Breast epithelium (tissue), 4 donors: ENCODE measurements at places on chromosomes 11 and 22. TPM values are rescaled to one million over a fixed set of nuclear protein-coding genes. Genes with fewer than 3 reads are reported as not detected.

- DNase-seq: no peak
These were observed 14.9 kb downstream of the CLMP start for GRCh38 chr11:123180166-123180565.

GRCh38 chr22:17228725-17229126, 9.5 kb upstream of the ADA2 start:
- no peak for DNase-seq

DNA sequence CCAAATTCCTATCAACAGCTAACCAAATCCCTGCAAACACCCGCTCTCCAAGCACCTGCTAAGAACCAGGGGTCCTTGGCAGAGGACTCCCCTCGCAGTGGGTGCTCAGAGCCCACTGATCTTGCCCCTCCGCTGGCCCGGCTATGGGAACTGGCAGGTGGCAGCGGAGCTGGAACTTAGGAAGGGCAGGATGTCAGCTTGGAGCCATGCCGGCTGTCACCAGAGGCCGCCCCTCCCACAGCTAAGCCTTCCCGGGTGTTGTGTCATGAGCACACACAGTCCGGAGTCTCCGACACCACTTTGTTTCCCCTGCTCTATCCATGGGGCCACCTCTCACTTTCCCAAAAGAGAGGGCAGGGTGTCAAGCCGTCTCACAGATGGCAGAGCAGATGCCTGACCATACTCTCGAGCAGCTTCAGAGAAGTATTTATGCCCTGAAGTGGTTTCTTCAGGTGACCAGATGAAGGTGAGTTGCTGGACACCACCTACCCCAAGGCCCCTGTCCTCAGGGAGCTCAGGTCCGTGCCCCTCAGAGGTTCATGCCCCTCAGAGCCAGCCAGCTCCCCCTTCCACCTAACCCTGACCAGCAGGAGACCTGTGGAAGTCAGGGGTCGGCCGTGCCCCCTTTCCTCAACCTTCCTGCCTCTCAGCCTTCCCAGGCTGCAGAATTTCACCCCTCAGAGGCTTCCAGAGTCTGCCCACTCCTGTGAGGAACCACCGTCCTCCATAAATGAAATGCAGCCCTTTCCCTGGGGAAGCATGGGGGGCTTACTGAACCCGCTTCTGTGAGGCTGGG, 545.7 kb upstream of the B3GAT1 start:
- DNase-seq: no peak

DNA sequence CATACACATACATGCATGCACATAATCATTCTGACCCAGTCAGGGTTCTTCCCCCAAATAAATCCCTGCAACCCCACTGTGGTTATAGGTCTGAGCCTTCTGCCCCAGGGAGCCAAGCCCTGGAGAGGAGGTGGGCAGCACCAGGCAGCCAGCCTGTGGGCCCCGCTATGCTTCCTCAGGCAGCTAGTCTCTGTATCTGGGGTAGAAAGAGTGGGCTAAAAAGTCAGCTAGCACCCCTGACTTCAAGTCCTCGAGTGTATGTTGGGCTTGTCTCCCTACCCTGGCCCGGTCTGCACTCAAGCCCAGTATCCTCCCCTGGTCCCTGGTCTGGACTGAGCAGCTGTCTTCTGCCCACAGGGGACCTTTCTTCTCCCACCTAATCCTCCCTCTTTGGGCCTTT, 28.0 kb downstream of the KCNQ1OT1 start:
- DNase-seq: peak; percentile 12

DNA sequence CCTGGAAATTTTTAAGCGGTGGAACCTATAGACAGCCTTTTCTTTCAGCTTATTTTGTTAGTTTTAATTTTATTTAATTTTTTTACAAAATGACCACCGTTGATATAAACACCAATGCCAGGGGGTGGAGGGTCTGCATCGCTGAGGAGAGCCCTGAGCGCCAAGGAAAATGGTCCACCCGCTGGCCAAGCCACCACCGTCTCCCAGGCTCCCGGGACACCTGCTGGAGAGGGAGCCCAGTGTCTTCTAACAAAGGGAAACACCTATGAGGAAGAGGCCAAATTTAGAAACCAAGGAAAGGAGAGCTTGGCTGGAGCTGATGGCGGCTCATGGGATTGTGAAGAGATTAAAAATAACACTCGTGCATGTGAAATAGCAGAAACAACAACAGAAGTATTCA, 288 bp upstream of the KRTAP5-8 start:
- no peak for DNase-seq

CATSPER1 gene
- 1.3 TPM for total RNA-seq

DNA sequence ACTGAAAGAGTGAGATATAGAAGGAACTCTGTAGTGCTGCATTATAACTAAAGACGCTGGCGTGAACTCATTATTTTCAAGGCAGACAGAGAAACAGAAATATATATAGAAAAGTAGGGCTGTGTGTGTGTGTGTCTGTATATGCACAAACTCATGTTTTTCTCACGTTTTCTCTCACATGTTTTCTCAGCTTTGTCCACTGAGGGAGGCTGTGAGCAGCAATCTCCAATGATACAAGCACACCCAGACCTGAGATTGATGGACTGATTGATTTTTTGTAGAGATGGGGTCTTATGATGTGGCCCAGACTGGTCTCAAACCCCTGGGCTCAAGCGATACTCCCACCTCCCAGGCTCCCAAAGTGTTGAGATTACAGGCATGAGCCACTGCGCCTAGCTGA, 122.5 kb downstream of the SERGEF start:
- DNase-seq: no peak

- no peak for DNase-seq
These were observed 9.3 kb downstream of the SELENOM start for GRCh38 chr22:31097941-31098631.

MS4A3 gene
- not detected for total RNA-seq

DNA sequence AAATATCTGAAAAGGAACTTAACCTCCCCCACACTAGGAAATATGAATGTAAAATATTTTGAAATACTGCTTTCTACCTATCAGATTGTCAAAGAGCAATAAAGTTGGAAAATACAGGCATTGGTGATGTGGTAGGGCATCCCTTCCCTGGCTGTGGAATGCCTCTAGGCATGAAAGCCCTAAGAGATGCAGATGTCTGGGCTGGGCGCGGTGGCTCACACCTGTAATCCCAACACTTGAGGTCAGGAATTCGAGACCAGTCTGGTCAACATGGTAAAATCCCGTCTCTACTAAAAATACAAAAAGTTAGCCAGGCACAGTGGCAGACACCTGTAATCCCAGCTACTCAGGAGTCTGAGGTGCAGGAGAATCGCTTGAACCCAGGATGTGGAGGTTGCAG, 22.0 kb downstream of the ARAP1 start:
- no peak for DNase-seq

GRCh38 chr11:31702966-31703365, 108.2 kb downstream of the PAX6 start:
- no peak for DNase-seq

SYCE3 gene
- total RNA-seq: not detected

KCNQ1OT1 gene
- total RNA-seq: 5.3 TPM
